ENCODE measurements at places on chromosomes 4 and X.

GRCh38 chrX:131577413-131577812 is 33.5 kb downstream of the OR13H1 start:
- DNase-seq, result no peak

DNA sequence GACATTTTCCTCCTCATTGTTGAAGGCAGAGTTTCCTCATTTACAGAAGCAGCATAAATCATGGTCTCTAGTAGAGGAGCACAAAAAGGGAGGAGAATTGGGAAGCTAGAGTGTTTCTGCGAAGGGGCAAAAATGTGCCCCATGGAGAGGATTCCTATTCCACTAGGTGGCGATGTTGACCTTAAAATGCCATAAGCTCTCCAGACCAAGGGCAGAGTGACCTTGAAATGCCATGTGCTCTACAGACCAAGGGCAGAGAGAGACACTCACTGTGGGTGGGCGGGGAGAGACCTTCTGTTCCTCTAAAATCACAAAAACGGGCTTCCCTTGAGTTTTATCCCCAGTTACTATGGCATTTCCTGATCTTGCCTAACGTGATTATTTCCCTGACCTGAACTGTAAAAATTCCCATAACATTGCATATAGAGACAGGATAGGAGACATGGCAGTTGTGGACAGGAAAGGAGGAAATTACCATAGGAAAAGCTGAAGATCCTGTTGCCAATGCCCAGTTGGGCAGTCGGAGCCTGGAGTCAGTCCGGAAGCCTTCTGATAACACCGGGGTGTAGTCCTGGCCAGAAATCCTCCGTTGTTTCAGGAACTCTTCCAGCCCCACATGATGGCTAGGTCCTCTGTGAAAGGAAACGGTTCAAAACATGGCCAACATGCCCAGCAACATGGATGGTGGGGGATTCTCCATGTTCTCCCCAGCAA is 567.7 kb downstream of the MAGEB5 start:
- no peak for DNase-seq

GRCh38 chr4:71304289-71304850 is 34.5 kb upstream of the SLC4A4 start:
- DNase-seq, result no peak

DNA sequence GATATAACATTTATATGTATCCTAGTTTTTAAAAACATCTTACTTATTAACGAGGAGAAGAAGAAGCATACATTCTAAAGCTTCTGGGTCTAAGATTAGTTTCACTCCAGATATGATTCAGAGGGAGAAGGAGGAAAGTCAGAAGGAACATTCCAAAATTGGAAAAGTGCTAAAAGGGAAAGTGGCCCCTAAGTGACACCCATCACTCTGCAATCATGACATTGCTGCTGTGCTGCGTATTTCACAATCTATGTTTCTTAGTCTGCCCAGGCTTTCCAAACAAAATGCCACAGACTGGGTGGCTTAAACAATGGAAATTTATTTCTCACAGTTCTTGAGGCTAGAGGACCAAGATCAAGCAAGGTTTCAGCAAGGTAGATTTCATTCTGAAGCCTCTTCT is 72.5 kb upstream of the ATOH1 start:
- no peak for DNase-seq

DNA sequence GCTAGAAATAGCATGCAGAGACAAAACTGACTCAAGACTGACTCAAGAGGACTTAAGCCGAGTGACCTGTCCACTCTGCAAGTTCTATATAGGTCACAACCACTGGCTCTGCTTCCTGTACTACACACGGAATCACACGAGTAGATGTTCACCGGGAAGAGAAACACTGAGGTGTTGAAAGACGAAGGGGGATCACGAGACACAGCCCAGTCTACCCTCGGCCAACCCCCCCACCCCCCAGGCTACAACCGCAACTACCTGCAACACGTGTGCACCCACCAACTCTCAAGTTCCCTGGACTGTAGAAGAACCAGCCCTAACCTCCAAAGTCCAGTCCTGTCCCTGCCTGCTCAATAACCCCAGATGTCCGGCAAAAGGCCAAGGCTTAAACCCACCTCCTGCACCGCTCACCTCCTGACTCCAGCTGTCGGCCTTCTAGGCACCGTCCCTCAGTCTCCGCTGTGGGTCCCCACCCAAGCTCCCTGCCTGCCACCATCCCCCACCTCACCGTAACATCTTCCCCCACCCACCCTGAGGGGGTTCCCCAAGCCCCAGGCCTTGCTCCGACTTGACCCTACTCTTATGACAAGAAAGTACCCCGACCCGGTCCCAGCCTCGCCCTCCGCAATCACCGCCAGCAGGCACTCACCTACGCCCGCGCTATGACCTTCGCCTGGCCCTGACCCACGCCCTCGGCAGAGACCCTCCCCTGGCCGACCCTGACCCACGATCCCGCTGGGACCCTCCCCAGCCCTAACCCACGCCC is 739 bp downstream of the GAK start:
- DNase-seq, result peak; percentile 53

GRCh38 chr4:153514001-153514526 is 47.9 kb downstream of the TMEM131L start:
- no peak for DNase-seq

DNA sequence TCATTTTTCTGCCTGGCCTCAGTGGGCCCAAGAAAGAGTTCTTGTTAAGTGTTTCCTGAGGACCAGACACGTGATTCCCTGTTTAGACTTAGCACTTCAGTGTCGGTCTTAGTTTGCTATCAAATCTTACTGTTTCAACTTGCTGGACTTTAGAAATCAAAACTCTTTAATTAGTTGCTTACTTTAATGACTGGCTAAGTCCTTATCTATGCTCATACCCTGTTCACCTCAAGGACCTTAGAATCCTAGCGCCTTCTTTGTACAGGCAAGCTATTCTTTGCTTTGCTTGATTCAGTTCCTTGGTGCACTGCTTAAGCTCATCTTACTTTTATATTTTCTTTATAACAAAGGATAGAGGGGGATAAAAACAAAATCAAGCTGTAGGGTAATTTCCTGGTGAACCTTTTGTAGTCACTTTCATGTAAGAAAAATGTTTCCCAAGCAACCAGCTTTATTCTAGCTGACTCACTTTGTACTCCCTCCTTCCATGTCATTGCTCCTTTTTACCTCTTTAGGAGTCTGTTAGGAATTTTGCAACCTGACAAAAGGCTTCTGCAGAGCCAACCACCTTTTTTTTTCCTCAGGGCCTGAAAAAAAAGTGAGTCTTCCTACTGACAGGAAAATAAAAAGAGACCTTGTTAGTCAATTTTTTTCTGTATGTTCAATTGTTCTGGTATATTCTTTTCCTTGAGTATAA is 14.7 kb downstream of the WDR44 start:
- DNase-seq, result no peak

DNA sequence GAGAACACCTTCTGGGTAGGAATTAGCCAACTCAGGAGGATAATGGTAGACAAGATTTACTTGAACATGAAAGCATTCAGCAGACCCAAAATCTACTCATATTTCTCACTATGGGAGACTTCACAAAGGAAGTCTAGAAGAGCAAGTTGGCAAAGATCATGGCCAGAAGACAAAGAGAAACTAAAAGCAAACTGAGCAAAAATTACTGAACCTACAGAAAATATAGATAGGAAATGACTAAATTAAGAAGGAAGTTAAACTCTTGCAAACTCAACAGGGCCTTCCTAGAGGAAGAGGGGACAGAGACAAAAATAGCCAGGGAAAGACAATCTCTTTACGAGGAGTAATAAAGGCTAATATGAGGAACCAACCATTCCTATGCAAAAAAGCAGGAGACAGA is 18.7 kb downstream of the CORIN start:
- DNase-seq, result no peak

DNA sequence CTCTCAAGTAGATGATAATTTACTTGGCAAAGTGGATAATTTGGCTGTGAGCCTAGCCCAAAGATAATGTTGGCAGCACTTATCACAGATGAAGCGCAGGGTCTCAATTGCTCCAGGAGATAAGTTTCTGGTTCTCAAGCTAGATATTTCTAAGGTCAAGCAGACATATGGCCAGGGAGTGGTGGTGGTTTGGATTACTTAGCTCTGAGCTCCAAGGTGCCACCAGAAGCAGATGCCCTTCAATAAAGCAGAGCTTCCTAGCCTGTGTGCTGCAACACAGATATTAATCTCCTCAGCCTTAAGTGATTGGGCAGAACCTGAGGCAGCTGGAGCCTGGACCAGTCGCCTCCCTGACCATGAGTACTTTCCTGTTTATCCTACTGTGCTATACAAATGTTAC is 79.2 kb upstream of the NALF2 start:
- DNase-seq, result no peak

DNA sequence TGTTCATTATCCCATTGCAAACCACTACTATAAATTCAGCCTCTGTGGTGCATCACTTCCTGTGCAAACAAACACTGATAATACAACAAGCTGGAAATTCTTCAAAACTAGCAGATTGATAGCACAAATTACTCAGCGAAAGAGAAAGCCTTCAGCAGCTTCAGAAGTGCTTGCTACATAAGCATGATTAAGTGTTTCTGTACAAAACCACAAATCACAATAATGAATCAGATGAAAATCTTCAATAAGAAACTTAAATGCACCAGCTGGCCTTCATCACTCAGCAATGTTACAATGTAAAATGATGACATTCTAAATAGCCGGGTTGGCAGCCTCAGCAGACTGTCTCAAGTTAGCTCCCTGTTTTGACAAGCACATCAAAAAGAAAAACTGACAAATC is 262.2 kb downstream of the SPOCK3 start:
- DNase-seq, result no peak

- no peak for DNase-seq
Measured at GRCh38 chr4:4388836-4389575, 2.1 kb downstream of the NSG1 start.

- no peak for DNase-seq
Measured at GRCh38 chr4:146029939-146030710, 91.5 kb upstream of the ZNF827 start.

GRCh38 chrX:79176028-79176427 is 31.5 kb downstream of the GPR174 start:
- no peak for DNase-seq

DNA sequence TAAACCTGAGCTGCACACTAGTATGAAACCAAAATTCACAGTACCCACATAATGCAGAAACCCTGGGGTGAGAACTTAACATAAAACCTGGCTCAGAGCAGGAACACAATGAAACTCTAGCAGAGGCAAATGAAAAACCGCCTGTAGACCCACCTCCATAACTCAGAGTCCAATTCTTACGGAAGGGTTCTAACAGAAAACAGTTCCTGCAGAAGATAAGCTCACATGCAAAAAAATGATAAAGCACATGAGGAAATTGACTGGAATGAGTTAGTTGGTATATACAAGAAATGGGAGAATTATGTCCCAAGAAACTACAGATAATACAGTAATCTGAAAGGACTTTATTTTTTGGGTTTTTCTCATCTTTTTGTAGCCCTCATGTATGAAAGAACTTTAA is 14.7 kb downstream of the RTL9 start:
- no peak for DNase-seq

DNA sequence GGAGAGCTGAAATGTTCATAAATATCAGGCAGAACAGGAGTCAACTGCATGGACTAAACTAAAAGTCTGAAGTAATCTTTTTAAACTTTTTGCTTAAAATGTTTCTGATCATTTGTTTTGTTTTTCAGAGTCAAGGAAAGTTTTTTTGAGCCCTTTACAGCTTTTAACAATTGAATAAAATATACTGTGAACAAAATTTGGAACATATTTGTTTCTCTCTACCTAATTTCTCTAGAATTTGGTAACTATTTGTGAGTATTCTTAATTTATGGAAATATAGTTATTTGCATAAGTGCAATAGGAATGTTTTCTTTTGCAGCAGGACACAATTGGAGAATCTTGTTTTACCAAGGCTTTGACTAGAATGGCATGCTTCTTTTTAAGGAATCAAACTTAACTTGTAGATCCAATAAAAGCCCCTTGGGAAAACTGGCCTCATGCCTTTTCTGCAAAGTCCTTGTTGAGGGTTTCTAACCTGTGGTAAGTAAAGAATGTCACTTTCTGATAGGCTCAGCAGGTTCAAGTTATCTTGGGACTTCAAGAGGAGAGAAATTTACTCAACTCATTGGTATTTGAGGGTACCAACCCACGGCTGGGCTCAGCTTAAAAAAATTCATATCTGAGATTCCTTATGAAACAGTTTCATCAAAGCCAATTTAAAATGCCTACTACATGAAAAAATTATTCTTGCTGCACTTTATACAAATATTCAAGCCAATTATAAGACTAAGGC is 91.5 kb downstream of the UPRT start:
- no peak for DNase-seq

DNA sequence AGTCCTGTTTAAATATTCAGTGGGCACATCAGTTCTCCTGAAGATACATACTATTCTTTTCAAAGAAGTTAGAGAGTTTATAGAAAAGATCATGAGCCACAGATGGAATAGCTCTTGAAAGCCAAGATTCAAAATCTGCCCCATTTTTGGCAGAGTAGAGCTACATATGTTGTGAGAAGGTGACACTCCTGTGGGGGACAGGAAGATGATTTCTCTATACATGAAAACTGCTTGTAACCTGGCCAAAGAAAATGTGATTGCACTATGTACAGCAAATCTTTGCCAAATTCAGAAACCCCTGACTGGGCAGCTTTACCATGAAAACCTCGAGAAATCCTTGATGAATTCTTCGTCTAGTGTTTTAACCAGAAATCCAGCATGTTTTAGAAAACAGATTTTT is 44.9 kb downstream of the GPM6A start:
- DNase-seq, result no peak
